ENCODE measurements at places on chromosomes 12 and 14.

DNA sequence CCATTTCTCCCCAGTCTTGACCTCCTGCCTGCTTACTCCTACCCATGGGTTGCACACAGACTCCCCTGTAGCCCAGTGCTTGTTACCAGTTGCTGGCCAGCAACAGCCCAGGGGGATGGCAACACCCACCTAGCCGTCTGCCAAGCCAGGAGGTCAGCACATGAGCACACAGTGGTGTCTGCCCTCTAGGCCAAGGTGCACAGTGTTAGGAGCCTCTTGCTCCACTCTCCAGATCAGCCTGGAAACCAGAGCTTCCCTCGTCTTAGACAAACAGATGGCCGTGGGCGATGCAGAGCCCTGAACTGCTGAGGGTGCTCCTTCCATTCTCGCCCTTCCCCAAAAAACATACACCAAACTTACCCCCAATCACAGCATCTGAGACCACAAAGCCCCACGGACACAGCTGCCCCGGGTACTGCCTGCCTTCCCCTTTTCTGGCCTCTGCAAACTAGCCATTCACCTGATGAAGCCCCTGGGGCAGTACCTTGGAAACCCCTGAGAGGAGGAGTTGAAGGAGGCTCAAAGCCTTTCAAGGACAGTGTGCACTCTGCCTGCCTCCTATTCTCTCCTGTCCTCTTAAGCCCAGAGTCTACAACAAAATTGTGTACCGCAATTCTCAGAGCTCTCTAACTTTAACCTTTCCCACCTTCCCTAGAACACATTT, 1.0 kb upstream of the GPD1 start:
- no peaks in the 10 kb centered on the region for H3K27me3 ChIP-seq
- H3K4me1 ChIP-seq: no peaks in the 10 kb centered on the region
- no peak for DNase-seq
- peaks cover 1% of the 10 kb centered on the region for H3K36me3 ChIP-seq

- peaks cover 4% of the 10 kb centered on the region for H3K36me3 ChIP-seq
- H3K27me3 ChIP-seq: no peaks in the 10 kb centered on the region
- DNase-seq: no peak
- H3K27ac ChIP-seq: no peak overlapping the region
Observed at GRCh38 chr14:77369285-77369684, 7.6 kb downstream of the TMED8 start.

DNA sequence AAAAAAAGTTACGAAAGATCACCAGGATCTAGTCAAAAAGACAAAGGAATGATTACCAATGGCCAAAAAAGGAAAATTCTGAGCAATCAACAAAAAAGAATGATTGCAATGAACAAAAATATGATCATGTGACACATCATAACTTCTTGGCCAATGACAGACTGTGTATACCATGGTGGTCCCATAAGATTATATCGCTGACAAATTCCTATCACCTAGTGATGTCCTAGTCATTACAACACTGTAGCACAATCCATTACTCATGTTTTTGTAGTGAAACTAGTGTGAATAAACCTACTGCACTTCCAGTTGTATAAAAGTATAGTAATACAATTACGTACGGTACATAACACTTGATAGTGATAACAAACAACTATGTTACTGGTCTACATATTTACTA, 12.3 kb downstream of the SEL1L start:
- peaks cover 8% of the 10 kb centered on the region for H3K36me3 ChIP-seq
- H3K27me3 ChIP-seq: no peaks in the 10 kb centered on the region
- no peak for DNase-seq

DNA sequence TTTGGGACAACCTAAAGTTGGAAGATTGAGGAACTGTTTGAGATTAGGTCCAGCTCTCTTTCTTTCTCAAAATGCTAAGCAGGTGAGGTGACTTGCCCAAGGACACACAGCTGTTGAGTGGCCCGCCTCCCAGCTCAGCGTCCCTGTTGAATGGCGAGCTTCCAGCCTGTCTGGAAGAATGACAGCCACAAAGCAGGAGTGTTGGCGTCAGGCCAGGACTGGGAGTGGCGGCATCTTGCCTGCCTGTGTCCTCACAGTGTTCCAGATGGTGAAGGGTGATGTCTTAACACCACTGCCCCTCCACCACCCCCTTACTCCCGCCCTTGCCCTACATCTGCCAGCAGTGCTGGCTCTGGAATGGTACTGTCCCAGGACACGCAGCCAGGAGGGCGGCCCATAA, 4.4 kb upstream of the CEBPE start:
- H3K36me3 ChIP-seq: no peaks in the 10 kb centered on the region
- H3K4me1 ChIP-seq: peaks cover 26% of the 10 kb centered on the region
- H3K4me3 ChIP-seq: no peak overlapping the region
- no peaks in the 10 kb centered on the region for H3K27me3 ChIP-seq
- DNase-seq: no peak
- H3K27ac ChIP-seq: no peak overlapping the region

DNA sequence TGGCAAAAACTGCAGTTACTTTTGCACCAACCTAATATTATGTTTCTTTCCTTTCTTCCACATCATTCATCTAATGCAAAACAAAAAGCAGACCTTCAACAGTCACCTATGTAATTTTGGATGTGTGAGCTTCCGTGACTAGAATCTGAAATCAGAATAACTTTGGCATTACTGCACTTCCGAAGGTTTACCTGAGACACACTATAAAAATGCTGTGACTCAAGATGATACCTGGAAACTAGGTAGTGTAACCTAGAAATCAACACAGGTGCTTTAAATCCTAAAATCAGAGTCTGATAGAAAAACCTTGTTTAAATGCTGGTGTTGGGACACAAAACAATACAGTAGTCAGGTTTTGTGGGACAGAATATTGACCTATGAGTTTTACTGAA, 2.2 kb downstream of the BTBD7 start:
- peaks cover 19% of the 10 kb centered on the region for H3K4me1 ChIP-seq
- H3K36me3 ChIP-seq: no peaks in the 10 kb centered on the region
- DNase-seq: no peak
- no peak overlapping the region for H3K4me3 ChIP-seq
- H3K27me3 ChIP-seq: no peaks in the 10 kb centered on the region
- no peak overlapping the region for H3K27ac ChIP-seq

- no peaks in the 10 kb centered on the region for H3K4me1 ChIP-seq
- no peak overlapping the region for H3K4me3 ChIP-seq
Observed at GRCh38 chr12:28082096-28082495, 108.2 kb upstream of the CCDC91 start.

DNA sequence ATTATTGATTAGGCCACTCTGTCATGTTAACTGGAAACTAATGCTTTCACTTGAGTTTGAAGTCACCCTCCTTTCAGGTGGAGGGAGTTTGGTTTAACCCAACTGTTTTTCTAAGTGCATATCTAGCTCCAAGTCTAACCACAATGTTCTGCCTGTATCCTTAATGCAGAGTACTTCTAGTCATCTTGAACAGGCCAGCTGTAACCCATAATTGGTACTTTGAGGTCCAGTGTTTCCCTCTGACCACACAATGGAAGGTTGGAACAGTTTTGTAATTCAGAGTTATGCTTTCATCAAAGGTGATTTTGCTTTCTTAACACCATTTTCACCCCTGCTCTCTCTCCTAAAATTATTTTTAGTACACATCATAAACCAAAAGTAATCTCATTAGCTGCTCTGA, 237.2 kb upstream of the DCN start:
- no peaks in the 10 kb centered on the region for H3K36me3 ChIP-seq
- H3K4me3 ChIP-seq: no peak overlapping the region
- no peaks in the 10 kb centered on the region for H3K4me1 ChIP-seq
- no peak overlapping the region for H3K27ac ChIP-seq
- DNase-seq: no peak

DNA sequence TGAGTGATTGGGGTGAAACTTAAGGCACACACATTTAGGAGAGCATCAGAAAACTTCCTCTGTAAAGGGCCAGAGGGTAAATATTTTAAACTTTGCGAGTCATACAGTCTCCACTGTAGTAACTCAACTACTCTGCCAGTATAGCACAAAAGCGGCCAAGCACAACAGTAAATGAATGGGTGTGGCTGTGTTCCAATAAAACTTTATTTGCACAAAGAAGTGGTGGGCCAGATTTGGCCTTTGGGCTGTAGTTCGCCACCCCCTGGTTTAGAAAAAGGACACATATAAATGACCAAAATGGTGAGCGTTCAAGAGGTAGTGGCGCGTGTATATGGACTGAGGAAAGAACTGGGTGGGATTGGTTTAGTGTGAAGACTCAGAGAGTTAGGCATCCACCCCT, 109.9 kb downstream of the CALM1 start:
- H3K27ac ChIP-seq: no peak overlapping the region
- H3K27me3 ChIP-seq: no peaks in the 10 kb centered on the region
- H3K4me3 ChIP-seq: no peak overlapping the region

DNA sequence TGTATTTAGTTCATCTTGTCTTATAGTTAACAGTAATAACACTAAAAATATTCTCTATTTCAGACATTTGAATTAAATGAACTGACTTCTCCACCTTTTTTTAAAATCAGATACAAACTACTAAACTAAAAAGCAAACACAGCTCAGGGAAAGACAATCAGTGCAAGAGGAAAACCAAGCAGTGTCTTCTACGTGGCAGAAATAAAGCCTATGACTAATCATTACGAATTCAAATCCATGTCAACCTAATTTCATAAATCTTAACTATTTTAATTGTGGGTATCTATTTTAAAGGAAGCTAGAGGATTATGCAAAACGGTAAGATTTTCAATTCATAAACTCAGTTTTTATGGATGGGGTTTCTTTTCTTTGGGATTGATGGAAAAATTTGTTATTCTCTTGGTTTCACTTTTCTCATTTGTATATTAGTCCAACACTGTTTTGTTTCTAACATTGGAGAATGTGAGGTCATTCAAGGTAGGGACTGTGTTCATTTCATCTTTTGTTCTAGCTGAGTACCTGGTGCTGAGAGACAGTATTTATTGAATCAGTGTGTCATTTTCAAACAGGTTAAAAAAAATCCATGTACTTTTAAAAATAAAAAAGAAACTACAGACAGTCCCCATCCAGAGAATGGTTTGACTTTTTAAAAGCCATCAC, 12.8 kb upstream of the PALS1 start:
- no peak overlapping the region for H3K27ac ChIP-seq
- no peaks in the 10 kb centered on the region for H3K36me3 ChIP-seq
- H3K4me3 ChIP-seq: no peak overlapping the region
- no peaks in the 10 kb centered on the region for H3K4me1 ChIP-seq

DNA sequence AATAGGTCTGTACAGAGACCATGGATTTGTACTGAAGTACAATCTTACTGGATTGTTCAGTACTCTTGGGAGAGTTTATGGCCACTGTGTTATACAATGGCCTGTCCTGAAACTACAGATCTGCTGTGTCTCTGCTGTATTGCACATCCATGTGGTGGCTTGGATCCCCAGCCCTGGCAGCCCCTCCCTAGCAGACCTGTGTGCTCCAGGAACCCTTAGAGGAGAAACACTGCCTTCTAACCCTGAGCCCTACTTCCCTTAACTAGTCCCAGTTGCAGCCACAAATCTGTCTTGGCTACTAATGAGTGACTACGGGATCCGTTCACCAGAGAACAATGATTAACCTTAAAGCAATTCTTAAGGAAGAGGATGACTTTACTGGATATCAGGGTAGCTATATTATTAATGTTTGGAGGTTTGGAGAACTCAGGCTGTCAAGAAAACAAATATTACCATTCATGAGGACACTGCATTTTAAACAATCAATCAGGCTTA, 27.7 kb downstream of the RNF34 start:
- no peak overlapping the region for H3K4me3 ChIP-seq
- peaks cover 13% of the 10 kb centered on the region for H3K36me3 ChIP-seq
- no peak overlapping the region for H3K27ac ChIP-seq
- no peaks in the 10 kb centered on the region for H3K27me3 ChIP-seq
- no peaks in the 10 kb centered on the region for H3K4me1 ChIP-seq

DNA sequence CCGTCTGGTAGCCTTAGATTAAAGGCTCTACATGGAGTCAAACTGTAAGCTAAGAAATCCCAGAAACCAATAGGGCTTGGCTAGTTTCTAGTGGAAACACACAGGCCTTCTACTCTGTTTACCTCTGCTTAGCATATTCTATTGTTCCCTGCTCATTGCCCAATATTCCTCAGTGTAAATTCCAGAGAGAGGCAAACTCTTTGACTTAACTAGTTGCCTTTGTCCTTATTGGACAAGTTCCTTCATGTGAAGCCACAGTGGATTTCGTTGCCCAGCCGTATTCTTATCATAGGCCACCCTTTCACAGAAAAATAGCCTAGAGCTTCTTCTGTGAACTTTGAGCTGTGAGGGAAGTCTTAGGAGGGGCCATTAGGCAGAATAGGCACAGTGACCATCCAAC, 186.1 kb downstream of the PLCZ1 start:
- no peaks in the 10 kb centered on the region for H3K27me3 ChIP-seq
- H3K4me1 ChIP-seq: no peaks in the 10 kb centered on the region
- no peak overlapping the region for H3K4me3 ChIP-seq
- no peaks in the 10 kb centered on the region for H3K36me3 ChIP-seq
- DNase-seq: no peak

GRCh38 chr12:16553457-16553856, 52.5 kb downstream of the LMO3 start:
- H3K36me3 ChIP-seq: no peaks in the 10 kb centered on the region
- H3K4me1 ChIP-seq: no peaks in the 10 kb centered on the region
- H3K27me3 ChIP-seq: no peaks in the 10 kb centered on the region

GRCh38 chr12:79725987-79726386, 35.2 kb upstream of the PAWR start:
- DNase-seq: no peak
- no peaks in the 10 kb centered on the region for H3K27me3 ChIP-seq
- H3K36me3 ChIP-seq: no peaks in the 10 kb centered on the region
- no peaks in the 10 kb centered on the region for H3K4me1 ChIP-seq
- no peak overlapping the region for H3K4me3 ChIP-seq

- H3K36me3 ChIP-seq: no peaks in the 10 kb centered on the region
- H3K4me3 ChIP-seq: no peak overlapping the region
- no peak overlapping the region for H3K27ac ChIP-seq
Observed at GRCh38 chr12:9243999-9244649, 35.9 kb upstream of the PZP start.

DNA sequence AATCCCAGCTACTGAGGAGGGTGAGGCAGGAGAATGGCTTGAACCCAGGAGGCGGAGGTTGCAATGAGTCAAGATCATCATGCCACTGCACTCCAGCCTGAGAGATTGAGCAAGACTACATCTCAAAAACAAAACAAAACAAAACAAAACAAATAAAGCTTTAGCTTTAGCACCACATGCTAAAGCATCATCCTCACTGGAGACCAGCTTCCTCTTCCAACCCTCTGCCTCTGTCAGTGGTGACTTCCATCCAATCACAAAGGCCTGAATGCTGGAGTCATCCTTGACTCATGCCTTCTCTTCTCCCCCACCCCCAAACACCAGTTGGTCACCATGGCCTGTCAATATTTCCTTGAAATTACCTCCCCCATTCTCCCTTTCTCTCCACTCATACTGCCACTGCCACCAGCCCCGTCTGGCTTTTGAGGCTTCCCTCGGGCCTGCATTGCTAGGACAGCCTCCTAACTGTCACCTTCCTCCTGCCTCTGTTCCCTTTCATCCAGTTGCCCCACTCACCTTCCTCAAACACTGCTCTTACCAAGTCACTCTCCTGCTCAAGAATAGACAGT, 1.4 kb downstream of the ZNF385A start:
- no peak overlapping the region for H3K4me3 ChIP-seq
- no peaks in the 10 kb centered on the region for H3K4me1 ChIP-seq
- no peak overlapping the region for H3K27ac ChIP-seq
- no peaks in the 10 kb centered on the region for H3K27me3 ChIP-seq
- H3K36me3 ChIP-seq: no peaks in the 10 kb centered on the region

Data from common myeloid progenitor, CD34-positive (primary cell).